ENCODE measurements at places on chromosomes 2 and 18.

- no peak for DNase-seq
Measured at GRCh38 chr2:31735716-31736115, 155.0 kb upstream of the SRD5A2 start.

DNA sequence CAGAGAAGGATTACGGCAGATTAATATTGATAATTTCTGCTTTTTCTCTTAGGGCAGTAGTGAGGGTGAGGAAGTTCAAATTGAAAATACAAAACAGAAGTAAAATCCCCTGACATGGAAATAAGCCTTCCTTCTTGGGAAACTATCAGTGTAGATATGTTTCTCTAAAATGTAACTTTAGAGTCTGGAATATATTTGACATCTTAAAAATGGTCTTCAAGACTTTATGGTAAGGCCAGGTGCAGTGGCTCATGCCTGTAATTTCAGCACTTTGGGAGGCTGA, 33.0 kb downstream of the INPP5D start:
- DNase-seq = no peak

DNA sequence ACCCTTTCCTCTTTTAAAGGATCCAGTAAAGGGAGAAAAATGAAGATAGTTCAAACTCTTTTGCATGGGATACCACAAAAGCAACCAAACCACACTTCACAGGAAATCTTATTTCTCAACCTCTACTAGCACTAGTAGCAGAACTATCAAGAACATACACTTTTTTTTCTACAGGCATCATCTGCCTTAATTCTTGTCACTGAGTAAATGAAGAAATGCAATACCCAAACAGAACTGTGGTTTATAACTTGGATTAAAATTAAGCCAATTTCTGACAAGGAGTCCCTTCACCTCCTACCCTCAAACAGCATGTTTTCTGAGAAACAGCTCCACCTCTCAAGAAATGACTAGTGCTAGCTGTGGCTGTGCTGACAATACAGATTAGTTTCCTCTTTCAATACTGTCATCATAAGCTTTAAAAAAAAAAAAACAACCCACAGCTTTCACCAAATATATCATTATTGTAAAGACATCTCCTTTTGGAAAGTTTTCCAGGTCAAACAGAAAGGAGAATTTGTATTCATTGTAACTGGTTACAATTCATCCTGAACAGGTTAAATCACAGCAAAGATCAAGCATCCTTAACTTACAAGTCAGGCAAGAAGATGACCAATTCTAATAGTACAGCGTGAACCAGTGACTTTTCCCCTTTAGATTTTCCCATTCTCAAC, 44.4 kb downstream of the PTPN2 start:
- DNase-seq = no peak

GRCh38 chr2:132915812-132916549, 246.0 kb upstream of the LYPD1 start:
- DNase-seq = no peak

GRCh38 chr2:216546641-216547403, 48.2 kb downstream of the RPL37A start:
- DNase-seq = no peak

DNA sequence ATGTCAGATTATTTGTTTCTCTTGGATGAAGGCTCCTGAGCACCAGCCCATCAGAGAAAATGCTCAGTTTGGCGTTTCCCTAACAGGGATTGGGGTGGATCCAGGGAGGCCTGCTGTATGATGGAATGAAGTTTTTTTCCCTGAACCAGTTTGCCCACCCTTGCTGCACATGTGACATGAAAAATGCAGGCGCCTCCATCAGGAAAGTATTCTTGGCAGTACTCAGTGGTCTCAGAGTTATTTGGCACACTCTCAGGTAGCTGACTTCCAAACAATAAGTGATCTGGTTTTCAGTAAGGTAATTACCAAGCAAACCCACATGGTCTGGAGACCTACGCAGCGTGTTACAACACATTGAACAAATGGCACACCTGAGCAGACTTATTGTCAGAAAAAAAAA, 254.9 kb downstream of the PAX3 start:
- no peak for DNase-seq

DNA sequence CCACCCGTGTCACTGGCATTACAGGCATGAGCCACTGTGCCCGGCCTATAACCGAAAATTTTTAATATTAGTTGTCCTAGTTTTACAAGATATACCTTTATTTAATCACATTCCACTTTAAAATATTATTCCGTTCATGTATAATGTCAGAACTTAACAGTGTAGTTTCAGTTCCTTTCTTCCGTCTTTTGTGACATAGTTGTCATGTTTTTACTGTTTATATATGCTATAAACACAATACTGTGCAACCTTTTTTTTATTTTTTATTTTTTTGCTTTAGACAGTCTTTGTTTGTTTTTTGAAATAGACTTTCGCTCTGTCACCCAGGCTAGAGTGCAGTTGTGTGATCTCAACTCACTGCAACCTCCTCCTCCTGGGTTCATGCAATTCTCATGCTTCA, 129.5 kb upstream of the TTC27 start:
- no peak for DNase-seq

GRCh38 chr2:200278694-200279316, 27.7 kb upstream of the SPATS2L start:
- no peak for DNase-seq

GRCh38 chr2:3481736-3482362, 37.5 kb downstream of the ADI1 start:
- no peak for DNase-seq

DNA sequence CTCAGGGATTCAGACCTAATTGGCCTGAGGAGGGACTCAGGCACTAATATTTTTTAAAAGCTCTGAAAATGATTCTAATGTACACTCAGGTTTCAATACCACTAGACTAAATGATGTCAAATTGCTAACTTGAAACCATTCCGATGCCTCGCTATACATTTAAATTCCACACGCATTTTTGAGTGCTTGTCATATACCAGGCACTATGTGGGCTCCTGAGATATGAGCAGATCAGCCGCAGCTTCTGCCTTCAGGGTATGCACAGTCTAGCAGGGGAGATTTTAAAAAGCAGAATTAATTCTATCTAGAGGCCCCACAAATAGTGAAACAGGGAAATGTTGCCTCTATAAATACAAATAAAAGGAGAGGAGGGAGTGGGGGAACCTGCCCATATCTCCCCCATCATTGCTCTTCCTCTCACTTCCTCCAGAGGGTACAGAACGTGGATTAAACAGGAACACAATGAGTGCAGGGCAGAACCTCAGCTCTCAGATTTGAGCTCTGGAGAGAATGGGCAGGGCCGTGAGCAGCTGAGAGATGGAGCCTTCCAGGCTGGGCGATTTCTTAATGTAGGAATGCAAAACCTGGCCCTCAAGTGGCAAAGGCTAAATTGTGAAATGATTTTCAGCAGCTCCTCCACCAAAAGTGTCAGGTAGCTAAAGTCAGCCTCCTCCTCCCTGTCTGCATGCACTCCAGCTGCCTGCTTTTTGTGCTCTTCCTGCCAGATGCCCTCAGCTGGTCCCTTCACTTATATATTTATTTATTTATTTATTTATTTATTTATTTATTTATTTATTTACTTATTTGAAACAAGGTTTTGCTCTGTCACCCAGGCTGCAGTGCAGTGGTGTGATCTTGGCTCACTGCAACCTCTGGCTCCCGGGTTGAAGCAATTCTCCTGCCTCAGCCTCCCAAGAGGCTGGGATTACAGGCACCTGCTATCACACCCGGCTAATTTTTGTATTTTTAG, 24.6 kb upstream of the LBH start:
- no peak for DNase-seq

DNA sequence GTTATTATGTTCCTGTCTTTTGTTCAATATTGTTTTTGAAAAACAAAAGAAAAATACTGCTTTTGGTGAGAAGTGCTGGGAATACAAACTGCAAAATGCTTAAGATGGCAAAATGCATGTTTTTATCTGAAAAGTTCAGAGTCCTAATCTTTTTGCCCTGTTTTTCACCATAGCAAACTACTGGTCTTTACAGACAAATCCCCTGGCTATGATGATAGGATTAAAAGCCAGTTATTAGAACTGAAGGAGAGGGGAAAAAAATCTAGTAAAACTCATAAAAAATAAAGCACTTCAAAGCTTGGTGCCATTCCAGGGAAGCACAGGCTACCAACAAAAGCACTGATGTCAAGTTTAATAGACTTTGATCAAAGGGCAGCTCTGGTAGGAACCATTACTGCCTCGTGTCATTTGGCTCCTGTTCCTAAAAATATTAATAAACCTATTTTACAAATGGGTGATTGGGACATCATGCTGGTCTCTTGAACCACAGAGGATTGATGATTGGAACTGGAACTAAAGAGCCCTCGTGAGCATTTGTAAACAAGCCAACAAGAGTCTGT, 194.7 kb downstream of the RAB3GAP1 start:
- DNase-seq = no peak

- no peak for DNase-seq
Measured at GRCh38 chr18:58659691-58660090, 11.6 kb upstream of the MALT1 start.

GRCh38 chr2:163601377-163601776, 134.4 kb downstream of the FIGN start:
- DNase-seq = no peak

- no peak for DNase-seq
Measured at GRCh38 chr2:150567771-150568301, 80.4 kb upstream of the RND3 start.

GRCh38 chr2:186382932-186383331, 103.1 kb upstream of the ZC3H15 start:
- no peak for DNase-seq

DNA sequence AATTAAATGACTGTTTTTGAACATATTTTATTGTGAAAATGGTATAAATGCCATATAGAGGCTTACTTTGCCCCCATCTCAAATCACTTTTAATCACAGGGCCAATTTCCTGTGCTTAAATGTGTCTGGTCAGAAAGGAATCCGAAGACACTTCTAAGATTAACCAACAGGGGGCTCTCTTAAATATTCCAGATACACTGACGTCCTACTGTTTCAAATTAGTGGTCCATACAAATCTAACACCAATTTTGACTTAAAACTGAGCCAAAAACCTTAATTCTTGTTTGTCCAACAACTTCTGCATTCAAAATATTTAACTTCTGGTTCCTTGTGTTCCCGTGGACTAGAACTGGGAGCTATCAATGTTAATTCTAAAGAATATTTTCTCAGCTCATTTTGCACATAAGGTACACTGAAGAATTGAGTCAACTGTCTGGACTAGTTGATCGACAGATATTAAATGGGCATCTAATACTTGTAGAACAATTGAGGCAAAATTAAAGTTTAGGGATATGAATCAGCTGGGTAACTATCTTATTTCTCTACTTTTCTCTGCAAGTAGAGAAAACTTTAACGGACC, 557.5 kb downstream of the ARHGAP15 start:
- no peak for DNase-seq

DNA sequence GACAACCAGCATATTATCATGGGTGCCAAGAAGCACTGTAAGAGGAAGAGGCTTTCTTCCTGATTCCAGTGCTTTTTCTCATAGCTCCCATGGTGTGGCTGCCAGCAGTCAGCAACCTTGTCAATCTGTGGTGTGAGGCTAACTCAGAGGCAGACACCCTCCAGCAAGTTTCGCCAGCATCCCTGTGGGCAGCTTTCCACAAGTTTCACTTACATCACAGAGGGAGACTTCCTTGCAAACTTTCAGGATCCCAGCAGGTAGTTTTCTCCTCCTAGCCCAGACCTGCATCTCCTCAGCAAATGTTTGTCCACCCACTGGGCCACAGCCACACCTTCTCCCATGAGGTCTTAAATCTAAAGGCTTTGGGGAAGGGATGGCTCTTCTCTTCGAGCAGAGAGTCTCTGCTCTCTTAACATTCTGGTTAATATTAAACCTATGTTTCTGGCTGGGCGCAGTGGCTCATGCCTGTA, 9.1 kb downstream of the DNAH7 start:
- no peak for DNase-seq

GRCh38 chr18:65606551-65607130, 144.2 kb upstream of the CDH7 start:
- DNase-seq = no peak

- no peak for DNase-seq
Measured at GRCh38 chr18:69957747-69958146, 10.1 kb upstream of the CD226 start.

- no peak for DNase-seq
Measured at GRCh38 chr2:173990970-173991819, 26.0 kb upstream of the SP3 start.

DNA sequence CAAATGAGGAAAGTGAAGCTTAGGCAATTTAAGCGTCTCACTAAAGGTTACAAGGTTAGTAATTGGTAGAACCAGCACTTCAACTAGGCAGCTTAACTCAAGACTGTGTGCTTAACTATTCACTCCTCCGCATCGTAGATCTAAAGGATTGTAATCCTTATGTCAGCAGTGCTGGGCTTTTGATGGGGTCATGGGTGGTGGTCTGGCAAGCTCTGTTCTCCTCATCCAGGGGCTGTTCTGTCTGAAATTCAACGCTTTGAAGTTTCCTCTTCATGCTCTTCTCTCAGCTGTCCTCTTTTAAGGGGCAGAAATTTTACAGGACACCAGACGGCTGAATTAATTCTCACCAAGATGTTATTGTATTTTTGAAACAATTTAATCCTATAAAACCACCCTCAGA, 165.5 kb upstream of the FAM98A start:
- DNase-seq = no peak

- DNase-seq = no peak
Measured at GRCh38 chr18:59540780-59541179, 156.4 kb downstream of the CCBE1 start.

DNA sequence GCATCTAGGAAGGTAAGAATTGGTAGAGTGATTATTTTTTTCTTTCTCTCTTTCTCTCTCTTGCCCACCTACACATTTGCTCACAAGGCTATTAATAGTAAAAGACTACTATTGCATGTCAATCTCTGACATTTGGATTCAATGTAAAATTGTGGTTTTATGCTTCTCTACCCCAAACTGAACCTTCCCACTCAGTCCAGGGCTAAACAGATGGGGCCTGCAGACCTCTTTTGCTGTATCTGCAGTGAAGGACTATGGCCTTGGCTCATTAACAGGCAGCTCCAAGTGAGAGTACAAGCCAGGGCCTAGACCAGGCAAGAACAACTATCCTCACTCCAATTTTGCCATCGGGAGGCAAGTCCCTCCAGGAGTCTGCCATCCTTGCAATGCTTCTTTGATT, 68.3 kb upstream of the ARL4C start:
- no peak for DNase-seq

DNA sequence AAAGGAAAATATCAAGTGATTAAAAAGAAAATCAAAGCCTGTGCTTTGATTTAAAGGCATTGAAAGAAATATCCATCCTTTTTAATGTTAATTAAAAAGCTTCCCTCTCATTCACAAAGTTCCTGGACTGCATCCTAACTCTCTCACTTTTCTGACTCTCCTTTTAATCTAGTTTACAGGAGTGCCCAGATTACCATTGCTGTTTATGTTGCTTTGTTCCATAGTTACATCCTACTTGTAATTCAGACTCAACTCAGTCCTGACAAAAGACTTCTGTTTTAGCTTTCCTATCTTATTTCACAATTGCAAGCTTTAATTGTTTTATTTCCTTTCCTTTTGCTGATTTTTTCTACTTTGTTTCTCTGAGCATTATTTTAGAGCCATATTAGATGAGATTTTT, 160.7 kb upstream of the DTNA start:
- DNase-seq = no peak

- no peak for DNase-seq
Measured at GRCh38 chr18:1527805-1528204, 623.1 kb downstream of the ADCYAP1 start.

- no peak for DNase-seq
Measured at GRCh38 chr2:10522726-10523405, 74.7 kb upstream of the ODC1 start.

- DNase-seq = no peak
Measured at GRCh38 chr18:60413944-60414547, 41.5 kb upstream of the MC4R start.

All from activated CD4-positive, alpha-beta T cell treated with anti-CD3 and anti-CD28 coated beads, Interleukin-2, amount 50 U/mL, for 1 hour (primary cell).